DMS153 (cell line): ENCODE measurements at places on chromosomes 2 and 18.
A peak's percentile ranks its signal among the peaks of the same experiment; 100 is the strongest.

- no peak for DNase-seq
These were observed 47.1 kb downstream of the SLC4A1AP start for GRCh38 chr2:27710640-27711430.

DNA sequence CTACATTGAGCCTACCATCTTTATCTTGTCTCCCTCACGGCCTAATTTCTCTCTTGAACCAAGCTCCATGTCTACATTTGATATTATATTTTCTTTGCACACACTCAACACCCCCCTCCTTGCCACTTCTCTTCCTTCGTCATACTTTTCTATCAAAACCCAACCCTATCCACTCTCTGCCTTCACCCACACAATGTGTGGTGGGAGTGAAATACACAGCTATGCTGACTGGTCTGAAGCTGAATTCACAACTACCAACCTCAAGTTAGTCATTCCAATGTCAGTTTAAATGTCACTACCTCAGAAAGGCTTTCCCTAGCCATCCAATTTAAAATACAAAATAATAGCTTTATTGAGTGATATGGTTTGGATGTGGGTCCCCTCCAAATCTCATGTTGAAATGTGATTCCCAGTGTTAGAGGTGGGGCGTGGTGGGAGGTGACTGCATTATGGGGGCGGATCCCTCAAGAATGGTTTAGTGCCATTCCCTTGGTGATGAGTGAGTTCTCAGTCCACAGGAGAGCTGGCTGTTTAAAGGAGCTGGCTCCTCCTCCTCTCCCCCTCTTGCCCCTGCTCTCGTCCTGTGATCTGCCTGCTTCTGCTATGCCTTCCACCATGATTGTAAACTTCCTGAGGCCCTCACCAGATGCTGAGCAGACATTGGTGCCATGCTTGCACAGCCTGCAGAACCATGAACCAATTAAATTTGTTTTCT, 112.1 kb downstream of the DTNB start:
- no peak for DNase-seq

DNA sequence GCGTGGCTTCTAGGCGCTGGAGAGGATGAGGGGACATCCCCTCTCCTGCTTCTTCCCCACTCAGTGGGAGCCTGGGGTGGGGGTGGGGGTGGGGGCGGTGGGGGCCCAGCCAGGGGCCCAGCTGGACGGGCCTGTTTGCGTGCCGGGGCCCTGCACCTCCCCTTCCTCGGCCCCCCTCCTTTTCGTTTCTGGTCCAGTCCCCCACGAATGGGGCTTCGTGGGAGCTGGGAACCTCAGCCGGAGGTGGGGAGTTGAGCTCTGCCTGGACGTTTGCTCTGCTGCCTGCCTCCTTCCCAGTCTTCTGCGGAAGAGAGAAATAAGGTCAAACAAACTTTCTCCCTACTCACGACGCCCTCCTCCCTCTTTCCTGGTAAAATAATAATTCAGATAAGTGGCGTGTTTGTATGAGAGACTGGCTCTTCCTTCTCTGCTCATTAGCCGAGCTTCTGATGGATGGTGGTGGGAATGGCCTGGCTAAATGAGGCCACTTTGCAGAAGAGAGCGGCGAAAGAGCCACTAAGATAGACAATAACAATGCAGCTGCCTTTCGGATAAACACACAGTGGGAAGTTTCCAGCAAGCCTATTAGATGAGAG, 782 bp downstream of the MTA3 start:
- peak; percentile 10 for DNase-seq

- no peak for DNase-seq
These were observed 34.8 kb downstream of the SLC66A2 start for GRCh38 chr18:79916546-79917168.
